ENCODE measurements at places on chromosomes 12 and 14.

- DNase-seq, result no peak
Measured at GRCh38 chr12:68559984-68560850, 50.5 kb upstream of the RAP1B start.

- no peak for DNase-seq
Measured at GRCh38 chr12:54372113-54372806, 8.0 kb upstream of the GPR84 start.

DNA sequence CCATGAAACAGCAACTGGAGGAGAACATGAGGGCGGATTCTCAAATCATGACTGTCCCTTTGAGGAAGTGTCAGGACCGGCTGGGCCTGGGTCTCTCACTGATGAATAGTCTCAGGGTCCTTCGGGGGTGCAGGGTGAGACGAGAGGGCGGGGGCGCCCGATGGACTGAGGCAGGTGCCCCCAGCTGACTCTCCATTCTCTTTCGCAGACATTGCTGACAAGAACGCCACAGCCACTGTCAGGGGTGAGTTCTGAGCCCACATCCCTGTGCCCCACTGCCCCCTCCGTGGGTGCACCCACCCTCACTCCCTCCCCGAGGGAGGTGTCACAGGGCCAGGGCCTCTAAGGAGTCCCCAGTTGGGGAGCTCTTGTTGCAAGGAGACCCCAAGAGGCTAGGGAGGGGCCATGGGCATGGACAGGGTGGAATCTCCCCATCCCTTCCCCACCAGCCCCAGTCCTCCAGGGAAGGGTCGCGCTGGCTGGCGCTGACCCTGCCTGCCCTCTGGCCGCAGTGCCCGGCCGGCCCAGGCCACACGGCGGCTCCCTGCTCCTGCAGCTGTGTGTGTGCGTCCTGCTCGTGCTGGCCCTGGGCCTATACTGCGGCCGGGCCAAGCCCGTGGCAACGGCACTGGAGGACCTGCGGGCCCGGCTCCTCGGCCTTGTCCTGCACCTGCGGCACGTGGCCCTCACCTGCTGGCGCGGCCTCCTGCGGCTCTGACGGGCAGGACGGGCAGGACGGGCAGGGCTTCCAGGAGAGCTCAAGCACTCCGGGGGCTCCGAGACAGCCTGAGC lies 8.7 kb downstream of the C14orf180 start:
- no peak for DNase-seq

GRCh38 chr12:19792028-19792427 lies 352.7 kb downstream of the AEBP2 start:
- no peak for DNase-seq

GRCh38 chr12:30794591-30795409 lies 40.0 kb upstream of the CAPRIN2 start:
- DNase-seq, result no peak

DNA sequence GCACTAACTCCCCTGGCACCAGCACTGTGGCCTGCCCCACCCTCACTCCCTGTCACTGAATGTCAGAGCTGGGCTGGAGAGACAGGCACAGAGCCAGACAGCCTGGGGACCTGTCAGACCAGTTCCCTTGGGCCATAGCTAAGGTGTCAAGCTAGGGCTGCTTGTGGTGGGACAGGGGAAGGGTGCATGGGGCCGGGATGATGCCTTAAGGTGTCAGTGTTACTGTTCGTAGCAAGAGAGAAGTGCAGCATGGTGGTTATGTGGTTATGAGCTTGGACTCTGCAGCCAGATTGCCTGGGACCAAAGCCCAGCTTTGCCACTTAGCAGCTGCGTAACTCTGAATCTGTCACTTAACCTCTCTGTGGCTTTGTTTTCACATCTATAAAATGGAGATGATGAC lies 3.8 kb downstream of the RAPGEF3 start:
- no peak for DNase-seq

DNA sequence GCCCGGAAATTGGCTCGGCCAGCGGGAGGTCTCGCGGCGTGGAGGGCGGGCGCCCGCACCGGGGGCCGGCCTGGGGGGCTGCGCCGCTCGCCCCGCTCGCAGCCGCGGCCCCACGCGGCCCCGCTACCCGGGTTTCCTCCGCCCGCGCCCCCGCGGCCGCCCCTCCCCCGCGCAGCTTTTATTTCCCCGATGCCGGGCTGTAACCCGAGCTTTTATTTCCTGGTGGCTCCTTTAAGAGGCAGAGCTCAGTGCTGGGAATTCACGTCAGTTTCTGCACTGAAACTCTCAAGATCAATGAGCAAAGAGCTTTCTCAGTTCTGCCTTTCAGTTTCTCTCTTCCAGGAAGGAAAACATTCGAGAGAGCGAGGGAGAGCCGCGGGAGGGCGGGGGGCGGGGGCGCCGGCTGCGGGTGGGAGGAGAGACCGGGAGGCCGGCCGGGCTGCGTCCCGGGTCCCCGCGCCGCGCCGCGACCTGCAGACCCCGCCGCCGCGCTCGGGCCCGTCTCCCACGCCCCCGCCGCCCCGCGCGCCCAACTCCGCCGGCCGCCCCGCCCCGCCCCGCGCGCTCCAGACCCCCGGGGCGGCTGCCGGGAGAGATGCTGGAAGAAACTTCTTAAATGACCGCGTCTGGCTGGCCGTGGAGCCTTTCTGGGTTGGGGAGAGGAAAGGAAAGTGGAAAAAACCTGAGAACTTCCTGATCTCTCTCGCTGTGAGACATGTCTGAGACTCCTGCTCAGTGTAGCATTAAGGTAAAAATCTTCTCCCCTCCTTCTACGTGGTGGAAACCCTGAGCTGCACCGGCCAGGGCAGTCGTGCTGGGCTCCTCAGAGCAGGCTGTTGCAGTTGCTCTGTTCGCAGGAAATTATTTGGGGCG lies at the start of gene ETV6:
TSS of gene ETV6 (plus strand) at position 262 of the 873 bp plus-strand sequence. CDS start at position 716, 454 bp downstream.
- DNase-seq, result peak; percentile 89

DNA sequence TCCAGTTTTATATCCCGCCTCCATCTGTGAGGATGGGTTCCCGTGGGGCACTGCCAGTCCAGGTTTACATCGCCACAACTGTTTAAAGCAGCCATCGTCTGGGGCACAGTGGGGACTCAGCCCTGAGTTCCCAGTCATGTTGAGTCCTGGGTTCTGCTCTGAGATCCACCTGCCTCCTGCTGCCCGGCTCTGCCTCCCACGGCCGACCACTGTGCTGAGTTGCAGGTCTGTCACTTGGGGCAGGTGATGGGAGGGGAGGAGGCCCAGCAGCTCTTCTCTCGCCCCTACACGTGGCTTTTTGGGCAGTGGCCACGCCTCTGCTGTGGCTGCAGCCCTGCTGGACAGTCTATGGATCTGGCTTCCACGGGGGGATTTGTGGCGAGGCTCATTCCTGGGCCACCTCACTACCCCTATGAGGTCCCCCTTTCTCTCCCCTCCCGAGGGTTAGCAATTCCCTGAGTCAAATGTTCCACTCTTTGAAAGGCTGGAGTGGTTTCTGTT lies 143.0 kb downstream of the ADGRD1 start:
- no peak for DNase-seq

GRCh38 chr12:113241191-113242025 lies 20.1 kb downstream of the TPCN1 start:
- no peak for DNase-seq

GRCh38 chr12:92702754-92703679 lies at the start of gene PLEKHG7:
TSS of gene PLEKHG7 (plus strand) at chr12:92702989. CDS start at chr12:92706632, 3,643 bp downstream.
- peak; percentile 2 for DNase-seq

DNA sequence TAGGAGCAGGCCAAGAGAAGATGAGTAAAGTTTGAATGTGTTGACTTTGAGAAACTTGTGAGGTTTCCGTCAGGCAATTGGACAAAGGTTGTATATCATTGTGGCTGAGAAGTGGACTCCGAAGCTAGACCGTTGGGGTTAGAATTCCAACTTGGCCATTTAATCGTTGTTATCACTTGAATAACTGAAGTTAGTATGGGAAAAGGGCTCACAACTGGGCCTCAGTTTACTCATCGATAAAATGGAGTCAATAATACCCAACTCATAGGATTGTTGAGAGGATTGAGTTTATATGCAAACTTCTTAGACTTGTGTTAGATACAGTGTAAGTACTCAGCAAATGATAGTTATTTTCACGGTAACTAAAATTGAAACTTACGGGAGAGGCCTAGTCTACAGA lies 846 bp downstream of the SLIRP start:
- no peak for DNase-seq

GRCh38 chr12:103397536-103397935 lies 98.2 kb downstream of the C12orf42 start:
- no peak for DNase-seq

GRCh38 chr12:106903241-106903945 lies 52.3 kb upstream of the TMEM263 start:
- DNase-seq, result no peak

DNA sequence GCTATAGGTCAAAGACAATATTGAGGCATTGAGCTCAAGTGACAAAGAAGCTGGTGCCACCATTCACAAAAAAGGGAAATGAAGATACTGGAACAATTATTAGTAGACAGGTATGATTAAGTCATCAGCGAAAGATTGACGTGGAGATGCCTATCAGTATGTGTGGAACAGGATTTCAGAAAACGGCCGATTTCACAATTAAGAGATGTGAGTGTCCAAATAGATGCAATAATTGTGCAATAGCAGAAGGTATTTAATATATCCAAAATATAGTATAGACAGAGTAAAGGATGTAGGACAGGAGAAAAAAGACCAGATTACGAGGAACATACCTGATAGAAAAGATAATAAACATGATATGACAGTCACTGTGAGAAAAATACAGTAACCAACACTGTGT lies 433.1 kb downstream of the C12orf50 start:
- DNase-seq, result no peak

DNA sequence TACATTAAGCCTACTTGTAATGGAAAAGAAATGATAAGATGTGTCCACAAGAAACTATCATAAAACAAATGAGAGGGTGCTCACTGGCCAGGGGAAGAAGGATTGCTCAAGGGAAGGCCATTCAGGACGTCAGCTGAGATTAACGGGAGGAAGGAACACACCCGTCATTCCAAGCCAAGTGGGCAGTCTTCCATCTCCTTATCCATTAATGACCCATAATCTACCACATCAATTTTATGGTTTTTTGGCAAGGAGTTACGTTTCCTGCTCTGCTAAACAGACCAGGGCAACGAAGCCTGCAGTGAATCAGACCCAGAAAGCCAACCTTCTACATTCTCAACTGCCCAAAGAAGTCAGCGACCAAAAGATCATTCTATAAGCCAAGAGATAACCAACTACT lies 25.1 kb downstream of the PRKAB1 start:
- no peak for DNase-seq

- no peak for DNase-seq
Measured at GRCh38 chr14:71319666-71320065, 412.4 kb downstream of the PCNX1 start.

DNA sequence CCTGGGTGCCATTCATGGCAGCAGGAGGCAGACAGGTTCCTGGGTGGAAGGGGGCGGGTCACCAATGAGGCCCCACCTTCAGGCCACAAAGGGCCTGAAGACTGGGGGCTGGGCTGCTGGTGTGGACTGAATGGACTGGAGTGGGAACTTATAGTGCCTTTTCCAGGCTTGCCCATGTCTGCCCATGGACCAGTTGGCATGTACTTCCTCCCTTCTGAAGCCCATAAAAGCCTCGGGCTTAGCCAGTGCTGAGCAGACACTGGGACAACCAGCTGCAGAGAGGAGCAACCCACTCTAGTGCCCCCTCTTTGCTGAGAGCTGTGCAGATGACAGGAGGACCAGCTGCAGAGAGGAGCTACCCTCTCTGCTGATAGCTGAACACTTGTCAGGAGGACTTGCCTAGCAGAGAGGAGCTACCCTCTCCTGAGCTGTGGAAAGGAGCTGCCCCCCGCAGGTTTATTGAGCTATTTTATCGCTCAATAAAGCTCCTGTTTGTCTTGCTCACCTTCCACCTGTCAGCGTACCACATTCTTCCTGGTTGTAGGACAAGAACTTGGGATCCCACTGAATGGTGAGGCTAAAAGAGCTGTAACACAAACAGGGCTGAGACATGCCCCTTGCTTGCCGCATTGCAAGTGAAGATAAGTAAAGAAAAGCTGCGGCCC lies 34.0 kb downstream of the APAF1 start:
- DNase-seq, result no peak

- no peak for DNase-seq
Measured at GRCh38 chr14:26377150-26377549, 220.7 kb downstream of the NOVA1 start.

DNA sequence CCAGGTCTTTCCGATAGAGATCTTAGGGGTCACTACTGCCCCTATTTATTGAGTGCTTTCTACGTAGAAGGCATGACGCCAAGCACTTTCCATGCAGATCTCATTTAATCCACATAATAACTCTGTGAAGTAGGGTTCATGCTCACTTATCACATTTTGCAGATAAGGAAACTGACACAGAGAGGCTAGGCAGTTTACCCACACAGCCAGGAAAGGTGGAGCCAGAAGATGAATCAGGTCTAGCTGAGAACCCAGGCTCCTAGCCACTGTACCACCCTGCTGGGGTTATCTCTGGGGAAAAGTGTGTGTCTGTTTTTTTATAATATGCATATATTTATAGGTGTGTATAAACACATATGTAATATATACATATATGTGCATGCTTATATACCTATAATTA lies 83.6 kb downstream of the KSR2 start:
- no peak for DNase-seq

GRCh38 chr12:991350-992333 lies 619 bp downstream of the ERC1 start:
- DNase-seq, result peak; percentile 15

GRCh38 chr12:3698218-3698974 lies 54.5 kb downstream of the CRACR2A start:
- no peak for DNase-seq

GRCh38 chr12:89514751-89515150 lies 9.8 kb downstream of the GALNT4 start:
- DNase-seq, result no peak

DNA sequence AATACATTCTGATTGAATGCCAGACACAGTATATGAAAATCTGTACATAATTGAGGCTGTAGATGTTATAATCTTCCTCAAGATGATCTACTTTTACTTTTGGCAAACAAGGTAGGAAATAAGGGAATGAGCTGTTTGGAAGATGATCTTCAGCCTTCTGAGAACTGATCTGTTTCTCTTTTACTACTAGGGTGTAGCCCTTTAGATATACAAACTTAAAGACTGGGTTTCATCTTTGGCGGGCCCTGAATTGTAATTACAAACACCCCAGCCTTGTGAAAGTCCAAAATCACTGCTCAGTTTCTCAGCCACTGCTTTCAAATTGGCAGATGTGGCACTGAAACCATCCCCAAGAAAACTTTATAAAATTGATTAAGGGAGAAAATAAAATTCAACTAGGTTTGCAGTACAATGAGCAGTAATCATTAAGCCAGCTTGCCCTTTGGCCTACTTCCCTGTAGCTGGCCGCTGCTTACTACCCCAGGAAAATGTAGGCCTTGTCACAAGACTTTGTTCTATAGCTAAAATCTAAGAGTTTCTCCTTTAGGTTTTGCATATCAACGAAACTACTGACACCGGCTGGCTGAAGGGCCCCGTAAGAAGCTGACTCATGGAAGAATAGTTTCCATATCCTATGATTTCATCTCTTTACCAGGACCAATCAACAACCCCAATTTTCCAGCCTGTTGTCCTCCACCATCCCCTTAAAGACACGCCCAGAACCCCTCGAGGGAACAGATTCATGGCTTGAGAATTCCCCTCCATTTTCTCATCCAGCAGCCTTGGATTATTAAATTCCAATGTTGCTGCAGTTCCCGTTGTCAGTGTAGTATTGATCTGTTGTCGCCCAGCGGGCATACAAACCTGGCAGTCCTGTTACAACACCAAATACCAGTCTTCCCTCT lies 210.8 kb downstream of the PCNX1 start:
- DNase-seq, result no peak

- DNase-seq, result peak; percentile 53
Measured at GRCh38 chr14:101177301-101177971, 273.9 kb upstream of the RTL1 start.

Data from urinary bladder (tissue), 4 donors.